ENCODE measurements at places on chromosomes 1 and 21. TPM values are rescaled to one million over a fixed set of nuclear protein-coding genes. Genes with fewer than 3 reads are reported as not detected.

STYXL2 gene
- not detected for total RNA-seq

TMEM269 gene
- 0.31 TPM for total RNA-seq

TGFB2 gene
- 1.6 TPM for total RNA-seq

OXCT2 gene
- total RNA-seq = 1.2 TPM

IGSF9 gene
- not detected for total RNA-seq

HRNR gene
- total RNA-seq = not detected

PPIE gene
- 68.5 TPM for total RNA-seq

LHX8 gene
- total RNA-seq = not detected

SLFNL1 gene
- 0.47 TPM for total RNA-seq

SPRR3 gene
- not detected for total RNA-seq

CLCNKB gene
- not detected for total RNA-seq

TMEM52 gene
- 0.51 TPM for total RNA-seq

NCMAP gene
- total RNA-seq = not detected

BATF3 gene
- 25.2 TPM for total RNA-seq

NPR1 gene
- total RNA-seq = 0.59 TPM

IGSF8 gene
- total RNA-seq = 25.4 TPM

MAN1A2 gene
- 46.0 TPM for total RNA-seq

GABPA gene
- 34.6 TPM for total RNA-seq

IKBKE gene
- 52.9 TPM for total RNA-seq

OR6K3 gene
- total RNA-seq = not detected

MROH9 gene
- total RNA-seq = not detected

GBP4 gene
- 19.2 TPM for total RNA-seq

GCLM gene
- 8.6 TPM for total RNA-seq

ACTN2 gene
- not detected for total RNA-seq

AQP10 gene
- total RNA-seq = not detected

TSPEAR gene
- not detected for total RNA-seq

AGMAT gene
- total RNA-seq = 8.1 TPM
